ENCODE measurements at places on chromosomes 12 and 14.

DNA sequence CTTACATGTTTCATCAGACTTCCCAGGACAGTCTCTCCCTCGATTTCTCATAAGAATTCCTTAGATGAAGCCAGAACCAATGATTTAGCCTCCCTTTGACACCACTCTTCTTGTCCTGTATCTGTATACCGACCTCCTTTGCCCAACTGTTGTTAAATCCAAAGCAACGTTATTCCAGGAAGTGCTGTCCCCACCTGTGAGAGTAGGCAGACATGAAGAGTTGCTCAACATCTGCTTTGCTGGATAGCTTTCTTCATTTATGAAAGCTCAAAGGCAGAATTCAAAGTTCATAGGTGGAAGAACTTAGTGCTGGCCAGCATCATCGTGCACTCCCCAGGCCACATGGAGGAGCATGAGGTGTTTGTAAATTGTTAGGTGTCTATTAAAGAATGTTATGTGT is 55.6 kb downstream of the GTF2A1 start:
- DNase-seq, result no peak

GRCh38 chr14:103384450-103385151 is 614 bp upstream of the MARK3 start:
- DNase-seq, result no peak

DNA sequence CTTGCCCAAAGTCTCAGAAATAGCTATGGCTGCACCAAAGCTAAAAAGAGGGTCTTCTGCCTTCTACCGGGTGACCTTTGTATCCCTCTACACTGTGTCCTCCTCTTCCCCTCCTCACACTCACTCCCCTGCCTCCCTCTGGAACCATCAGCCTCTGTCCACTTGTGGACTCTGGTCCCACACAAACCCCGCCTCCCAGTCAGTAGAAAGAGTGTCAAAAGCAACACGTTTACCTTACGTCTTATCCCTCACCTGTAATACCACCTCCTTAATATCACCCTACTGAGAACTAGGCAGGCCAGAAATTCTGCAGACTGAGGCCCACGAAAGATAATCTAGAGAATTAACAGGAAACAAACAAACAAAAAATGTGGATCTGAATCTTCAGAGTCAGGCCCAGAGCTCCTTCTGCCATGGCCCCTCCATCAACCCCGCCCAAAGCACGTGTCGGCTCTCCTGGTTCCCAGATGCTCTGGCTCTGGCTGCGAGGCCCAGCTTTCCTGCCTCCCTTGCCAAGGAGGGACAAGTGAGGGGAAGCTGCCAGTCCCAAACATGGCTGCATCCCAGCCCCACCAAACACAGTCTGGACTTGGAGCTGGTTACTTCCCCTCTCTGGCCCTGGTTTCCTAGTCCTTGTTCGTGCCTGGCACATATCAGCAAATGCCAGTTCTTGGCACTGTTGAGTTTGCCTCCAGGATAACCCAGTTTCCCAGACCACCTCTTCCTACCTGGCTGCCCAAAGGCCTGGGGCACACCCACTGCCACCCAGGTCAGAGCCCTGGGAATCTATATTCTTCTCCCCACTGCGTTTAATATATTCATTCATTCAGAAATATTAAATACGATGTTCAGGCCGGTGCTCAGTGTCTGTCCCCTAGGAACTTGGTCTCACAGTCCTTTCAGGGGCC is 2.7 kb downstream of the ACTN1 start:
- no peak for DNase-seq

DNA sequence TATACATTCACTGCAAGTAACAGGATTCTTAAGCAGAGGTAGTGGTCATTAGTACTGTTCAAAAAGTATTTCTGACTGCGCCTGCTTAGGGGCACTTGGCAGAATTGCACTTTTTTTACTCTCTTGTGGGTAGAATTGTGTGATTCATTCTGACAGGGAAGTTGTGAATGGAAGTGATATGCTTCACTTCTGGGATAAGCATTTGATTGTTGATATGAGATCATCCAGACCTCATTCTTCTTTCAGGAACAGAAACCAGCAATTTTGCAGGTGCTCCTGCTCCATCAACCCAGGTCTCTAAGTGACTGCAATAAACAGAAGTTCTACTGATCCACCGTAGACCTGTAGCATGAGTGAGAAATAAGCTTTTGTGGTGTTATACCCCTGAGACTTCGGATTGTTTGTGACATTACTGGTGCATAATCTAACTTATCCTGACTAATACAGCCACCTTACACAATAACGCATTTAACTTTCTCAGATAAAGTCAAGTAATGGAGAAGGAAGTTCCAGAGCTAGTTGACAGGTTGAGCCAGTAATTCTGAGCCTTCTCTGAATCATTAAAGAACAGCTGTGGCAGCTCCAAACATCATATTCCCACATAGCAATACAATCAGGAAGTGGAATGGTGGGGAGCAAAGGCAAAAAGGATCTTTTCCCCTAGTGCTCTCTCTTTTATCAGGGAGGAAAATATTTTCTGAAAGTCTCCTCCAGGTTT is 387.9 kb downstream of the SYT1 start:
- no peak for DNase-seq

- no peak for DNase-seq
Observed at GRCh38 chr14:49905989-49906388, 13.1 kb downstream of the ARF6 start.

DNA sequence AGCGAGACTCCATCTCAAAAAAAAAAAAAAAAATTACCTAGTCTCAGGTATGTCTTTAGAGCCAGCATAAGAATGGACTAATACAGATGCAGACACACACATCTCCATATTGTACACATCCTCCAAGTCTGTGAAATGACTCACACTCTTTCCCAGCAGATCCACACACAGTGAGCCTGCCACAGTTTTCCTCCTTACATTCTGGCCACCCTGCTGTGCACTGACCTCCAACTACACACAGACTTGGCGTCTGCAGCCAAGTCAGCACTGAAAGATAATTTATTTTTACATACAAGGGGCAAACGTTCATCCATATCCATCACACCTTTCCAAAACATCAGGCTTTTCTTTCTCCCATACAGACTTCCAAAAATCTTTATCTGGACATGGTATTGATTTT is 115.9 kb downstream of the SLC25A21 start:
- DNase-seq, result no peak

GRCh38 chr12:22658214-22658613 is 33.2 kb downstream of the ETNK1 start:
- no peak for DNase-seq

DNA sequence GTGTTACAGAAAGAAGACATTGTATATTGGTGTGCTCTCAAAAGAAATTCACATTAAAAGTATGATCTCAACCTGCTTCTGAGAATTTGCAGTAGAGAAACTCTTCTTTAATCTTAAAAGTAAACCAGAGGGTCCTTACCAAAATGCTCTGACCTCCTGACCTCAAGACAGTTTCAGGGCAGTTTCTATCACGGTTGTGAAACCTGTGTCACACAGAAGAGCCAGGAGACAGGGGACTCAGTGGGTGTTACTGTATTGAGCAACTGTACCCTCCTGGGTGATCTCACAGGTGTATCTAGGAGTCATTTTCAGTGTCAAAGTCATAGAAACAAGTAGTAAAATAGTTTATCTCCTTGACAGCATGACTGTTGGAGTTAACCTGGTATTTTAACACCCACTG is 178.0 kb downstream of the GRIP1 start:
- DNase-seq, result no peak

- DNase-seq, result no peak
Observed at GRCh38 chr12:85425926-85426325, 145.9 kb downstream of the ALX1 start.

DNA sequence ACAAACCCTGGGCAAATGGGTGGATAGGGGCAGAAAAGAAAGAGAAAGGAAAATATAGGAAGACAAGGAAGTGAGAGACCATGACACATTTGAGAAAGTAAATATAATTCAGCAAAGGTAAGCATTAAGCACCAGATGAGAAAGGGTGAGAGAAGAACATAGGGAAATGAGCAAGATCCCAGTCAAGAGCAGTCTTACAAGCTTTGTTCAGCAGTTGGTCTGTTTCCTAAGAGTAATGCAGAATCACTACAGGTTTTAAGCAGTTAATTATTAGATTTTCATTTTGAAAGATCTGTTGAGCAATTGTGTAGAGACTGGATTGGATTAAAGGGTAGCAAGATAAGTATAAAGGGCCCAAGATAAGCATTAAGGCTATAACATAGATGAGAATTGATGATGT is 146.3 kb downstream of the PLCZ1 start:
- no peak for DNase-seq

DNA sequence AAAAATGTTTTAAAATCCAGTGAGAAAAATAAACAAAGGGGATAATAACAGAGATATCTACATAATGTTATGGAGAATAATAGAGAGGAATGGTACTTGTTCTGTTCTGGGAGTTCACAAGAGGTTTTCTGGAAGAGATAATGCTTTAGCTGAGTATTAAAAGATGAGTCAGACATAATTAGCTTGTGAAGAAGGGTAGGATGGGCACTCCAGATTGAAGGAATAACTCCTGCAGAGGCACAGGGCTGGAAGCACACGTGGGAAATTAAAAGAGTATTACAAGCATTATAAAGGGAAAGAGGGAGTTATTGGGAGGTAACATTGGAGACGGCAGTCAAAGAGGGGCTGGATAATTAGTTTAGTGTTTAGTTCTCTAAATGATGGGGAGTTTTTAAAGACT is 124.9 kb upstream of the BTG1 start:
- DNase-seq, result no peak

GRCh38 chr12:71626768-71627167 is 36.9 kb downstream of the ZFC3H1 start:
- no peak for DNase-seq

- no peak for DNase-seq
Observed at GRCh38 chr14:38623661-38624060, 367.8 kb upstream of the CLEC14A start.

GRCh38 chr14:89507521-89507920 is 90.5 kb upstream of the FOXN3 start:
- DNase-seq, result no peak

GRCh38 chr14:57139173-57139572 is 129.5 kb downstream of the EXOC5 start:
- no peak for DNase-seq

DNA sequence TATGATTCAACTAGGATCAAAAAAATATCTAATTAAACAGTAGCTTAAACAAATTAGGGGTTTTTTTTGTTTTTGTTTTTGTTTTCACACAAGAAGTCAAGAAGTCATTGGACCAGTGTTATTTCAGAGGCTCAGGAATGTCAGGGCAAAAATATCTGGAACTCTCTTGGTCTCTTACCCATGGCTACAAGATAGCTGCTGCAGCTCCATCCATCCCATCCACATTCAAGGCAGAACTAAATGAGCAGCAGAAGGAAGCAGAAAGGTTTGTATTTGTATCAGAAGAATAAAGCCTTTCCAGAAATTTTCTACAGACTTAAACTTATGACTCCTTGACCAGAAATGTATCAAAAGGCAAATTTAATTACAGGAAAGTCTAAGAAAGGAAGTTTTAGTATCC is 33.8 kb upstream of the BCL2L14 start:
- no peak for DNase-seq

GRCh38 chr12:54749191-54749818 is 101.1 kb upstream of the DCD start:
- DNase-seq, result no peak

DNA sequence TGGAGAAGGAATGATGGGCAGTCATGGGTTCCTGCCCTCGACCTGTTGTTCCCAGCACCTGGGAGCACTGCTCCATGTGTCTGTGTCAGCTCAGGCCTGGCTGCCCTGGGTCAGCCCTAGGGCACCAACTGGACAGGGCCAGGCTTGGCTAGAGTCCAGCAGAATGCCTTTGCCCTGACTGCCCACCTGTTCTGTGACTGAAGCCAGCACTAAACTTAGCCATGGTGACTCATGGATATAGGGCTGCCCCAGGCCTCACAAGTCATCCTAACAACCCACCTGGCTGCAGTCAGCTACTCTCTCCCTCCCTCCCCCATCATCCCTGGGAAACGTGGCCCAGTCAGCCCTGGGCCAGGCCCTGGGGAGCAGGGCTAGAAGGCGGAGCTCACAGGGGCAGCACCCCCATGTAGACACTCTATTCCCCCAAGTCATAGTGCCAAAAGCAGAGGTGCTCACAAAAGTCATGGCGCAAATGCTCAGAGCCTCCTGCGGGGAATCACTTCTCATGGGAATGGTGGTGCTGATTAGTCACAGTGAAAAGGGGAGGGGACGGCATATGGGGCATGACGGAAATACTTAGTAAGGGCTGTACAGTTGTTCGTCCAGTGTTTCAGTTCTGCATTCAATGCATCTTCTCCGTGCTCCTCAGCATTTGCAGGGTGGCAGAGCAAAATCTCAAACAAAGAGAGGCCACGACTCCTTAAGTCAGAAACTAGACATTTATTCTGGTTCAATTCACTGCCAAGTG is 52.0 kb upstream of the NTF3 start:
- no peak for DNase-seq

- DNase-seq, result no peak
Observed at GRCh38 chr12:112996501-112996900, 18.2 kb downstream of the OAS2 start.

- DNase-seq, result no peak
Observed at GRCh38 chr12:43331935-43332334, 220.1 kb downstream of the ADAMTS20 start.

DNA sequence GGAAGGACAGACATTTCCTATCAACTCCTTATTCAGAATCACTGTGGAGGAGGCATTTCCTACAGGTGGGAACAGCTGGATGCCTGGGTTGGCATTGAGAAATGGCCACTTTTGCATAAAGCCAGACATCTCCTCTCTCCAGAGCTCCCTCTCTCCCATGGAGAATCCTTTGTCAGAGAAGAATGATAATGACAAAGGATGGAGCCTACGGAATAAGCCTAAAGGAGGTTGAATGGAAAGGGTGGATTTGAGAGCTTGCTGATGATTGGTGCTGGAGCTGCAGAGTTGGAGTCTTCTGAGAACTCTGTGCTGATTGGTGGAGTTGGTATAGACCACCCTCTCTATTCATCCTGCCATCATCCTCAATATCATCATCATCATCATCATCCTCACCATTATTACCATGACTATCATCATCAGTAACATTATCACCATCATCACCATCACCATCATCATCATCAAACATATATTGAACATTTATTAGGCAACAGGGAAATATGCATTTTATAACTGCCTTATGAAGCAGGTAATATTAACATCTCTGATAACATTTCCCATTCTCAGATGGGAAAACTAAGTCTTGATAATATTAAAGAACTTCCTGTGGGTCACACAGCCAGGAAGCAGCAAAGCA is 89.2 kb upstream of the HSPB8 start:
- no peak for DNase-seq

GRCh38 chr14:64995291-64995690 is 8.6 kb downstream of the FNTB start:
- no peak for DNase-seq

- DNase-seq, result no peak
Observed at GRCh38 chr12:131436922-131437705, 273.8 kb upstream of the SFSWAP start.
